Activated T-helper 17 cell treated with anti-CD3 and anti-CD28 coated beads, Interleukin-2, amount 50 U/mL, for 72 hours (primary cell): ENCODE measurements at places on chromosomes 5 and 9. TPM values are rescaled to one million over a fixed set of nuclear protein-coding genes. Genes with fewer than 3 reads are reported as not detected.

DNA sequence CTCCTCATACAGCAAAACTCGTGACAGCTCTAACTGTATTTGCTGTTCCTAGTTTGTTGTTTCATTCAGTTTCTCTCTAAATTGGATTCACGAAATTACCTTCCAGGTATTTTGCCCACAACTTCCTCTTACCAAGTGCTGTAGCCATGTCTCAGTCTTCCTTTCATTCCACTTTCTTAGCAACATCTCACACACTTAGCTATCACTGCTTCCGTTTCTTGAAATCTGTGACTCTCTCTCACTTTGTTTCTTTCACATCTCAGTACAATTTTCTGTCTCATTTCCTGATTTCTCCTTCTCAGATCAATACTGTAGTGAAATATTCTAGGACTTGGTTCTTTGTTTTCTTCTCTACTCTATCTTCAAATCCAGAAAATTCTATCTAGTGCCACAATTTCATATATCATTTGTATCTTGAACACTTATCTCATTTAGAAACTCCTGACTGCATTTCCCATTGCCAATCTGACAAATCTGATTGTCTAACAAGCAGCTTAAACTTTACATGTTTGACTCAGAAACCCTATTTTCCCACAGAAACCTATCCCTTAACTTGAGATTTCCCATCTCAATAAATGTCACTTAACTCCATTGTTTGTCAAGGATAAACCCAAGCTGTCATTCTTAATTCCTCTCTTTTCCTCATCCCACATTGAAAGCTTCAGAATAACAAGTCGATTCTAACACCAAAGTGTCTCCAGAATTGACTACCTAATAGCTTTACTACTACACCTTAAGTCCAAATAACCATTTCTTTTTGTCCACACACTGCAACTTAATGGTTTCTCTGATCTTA is 303.1 kb downstream of the CDH12 start:
- ATAC-seq = no peak

PPP3R2 gene
- total RNA-seq = not detected

- ATAC-seq = peak; percentile 34
These were observed 68.7 kb downstream of the MARCHF3 start for GRCh38 chr5:126961702-126962101.

GLDC gene
- total RNA-seq = 17.2 TPM

DNA sequence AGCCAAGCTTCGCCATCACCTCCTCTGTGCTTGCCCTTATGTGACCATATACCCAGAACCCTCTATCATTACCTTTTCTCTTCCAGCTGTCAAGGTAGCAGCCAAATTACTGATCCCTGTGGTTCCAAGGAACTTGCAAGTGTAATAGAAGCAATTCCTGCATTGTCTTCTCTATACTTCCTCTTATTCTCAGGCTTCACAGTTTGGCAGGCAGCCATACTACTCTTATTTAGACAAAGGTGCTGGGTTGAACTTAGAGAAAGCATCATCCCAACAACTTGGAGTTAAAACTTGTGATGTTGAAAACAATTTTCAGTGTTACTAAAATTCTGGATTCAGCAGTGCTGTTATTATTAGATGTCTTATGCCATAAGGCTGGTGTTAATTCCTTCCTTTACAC is 93.2 kb downstream of the NLN start:
- ATAC-seq = no peak

ACOT12 gene
- total RNA-seq = not detected

DNA sequence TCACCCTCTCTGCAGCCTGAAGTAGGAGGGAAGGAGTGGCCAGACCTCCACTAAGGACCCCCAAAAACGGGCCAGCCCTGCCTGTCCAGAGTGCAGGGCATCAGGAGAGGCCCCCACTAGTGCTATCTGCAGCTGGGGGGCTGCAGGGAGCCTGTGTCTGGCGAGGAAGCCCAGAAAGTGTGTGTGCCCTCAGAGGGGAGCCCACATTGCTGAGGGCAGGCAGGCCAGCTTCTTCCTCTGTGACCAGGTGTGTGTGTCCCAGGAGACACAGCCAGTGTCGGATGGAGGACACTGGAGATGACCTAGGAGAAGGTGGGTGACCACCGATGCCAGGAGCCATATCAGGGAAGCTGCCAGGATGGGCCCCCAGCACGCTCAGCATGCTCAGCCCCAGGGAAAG is 218.7 kb downstream of the IRX2 start:
- no peak for ATAC-seq

DNA sequence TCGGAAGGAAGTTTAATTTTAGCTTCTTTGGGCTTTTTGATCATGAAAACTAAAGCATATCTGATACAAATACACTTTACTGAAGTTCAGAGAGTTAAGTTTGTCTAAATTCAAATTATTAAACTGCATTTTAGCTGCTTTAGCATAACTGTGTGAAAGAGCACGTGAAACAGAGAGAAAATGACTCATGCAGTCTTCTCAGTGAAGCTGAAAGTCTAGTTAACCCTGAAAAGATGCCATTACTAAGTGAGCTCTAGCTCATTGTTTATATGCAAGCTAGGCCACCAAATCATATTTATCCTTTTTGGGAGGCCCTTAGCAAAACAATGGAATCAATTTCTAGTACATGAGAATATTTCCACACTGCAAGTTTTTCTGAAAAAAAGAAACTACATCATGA is 27.6 kb downstream of the TPD52L3 start:
- ATAC-seq = peak; percentile 92

TAF11L10 gene
- not detected for total RNA-seq

DNA sequence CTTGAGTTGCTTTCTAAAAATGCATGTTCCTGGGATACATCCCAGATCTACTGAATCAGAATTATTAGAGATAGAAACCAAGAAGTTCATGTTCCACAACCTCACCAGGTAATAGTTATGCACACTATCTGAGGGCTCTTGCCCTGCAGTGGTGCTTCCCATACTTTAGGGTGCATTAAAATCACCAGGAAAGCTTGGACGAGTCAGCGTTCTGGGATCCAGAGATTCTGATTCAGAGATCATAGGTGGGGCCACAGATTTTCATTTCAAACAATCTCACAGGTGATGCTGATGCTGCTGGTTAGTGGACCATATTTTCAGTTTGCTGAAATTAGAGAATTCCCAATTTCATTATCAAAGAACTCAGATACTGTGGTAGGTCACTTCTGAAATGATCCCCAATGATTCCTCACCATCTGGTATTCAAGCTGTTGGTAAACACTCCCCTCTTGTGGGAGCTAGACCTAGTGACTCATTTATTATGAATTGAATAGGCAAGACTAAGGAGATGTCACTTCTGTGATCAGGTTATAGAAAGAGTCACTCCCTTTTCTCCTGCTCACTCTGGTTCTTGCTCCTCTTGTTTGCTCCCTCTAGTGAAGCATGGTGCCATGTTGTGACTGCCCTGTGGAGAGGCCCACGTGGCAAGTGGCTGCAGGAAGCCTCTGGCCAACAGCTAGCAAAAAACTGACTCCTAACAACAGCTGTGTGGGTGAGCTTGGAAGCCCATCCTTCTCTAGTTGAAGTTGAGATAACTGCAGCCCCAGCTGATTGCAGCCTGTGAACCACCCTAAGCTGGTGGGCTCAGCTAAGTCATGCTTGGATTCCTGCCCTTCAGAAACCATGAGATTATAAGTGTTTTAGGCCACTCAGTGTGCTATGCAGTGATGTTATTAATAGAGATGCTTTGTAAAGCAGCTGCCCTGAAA is 59.8 kb downstream of the SH3TC2 start:
- ATAC-seq = no peak

DNA sequence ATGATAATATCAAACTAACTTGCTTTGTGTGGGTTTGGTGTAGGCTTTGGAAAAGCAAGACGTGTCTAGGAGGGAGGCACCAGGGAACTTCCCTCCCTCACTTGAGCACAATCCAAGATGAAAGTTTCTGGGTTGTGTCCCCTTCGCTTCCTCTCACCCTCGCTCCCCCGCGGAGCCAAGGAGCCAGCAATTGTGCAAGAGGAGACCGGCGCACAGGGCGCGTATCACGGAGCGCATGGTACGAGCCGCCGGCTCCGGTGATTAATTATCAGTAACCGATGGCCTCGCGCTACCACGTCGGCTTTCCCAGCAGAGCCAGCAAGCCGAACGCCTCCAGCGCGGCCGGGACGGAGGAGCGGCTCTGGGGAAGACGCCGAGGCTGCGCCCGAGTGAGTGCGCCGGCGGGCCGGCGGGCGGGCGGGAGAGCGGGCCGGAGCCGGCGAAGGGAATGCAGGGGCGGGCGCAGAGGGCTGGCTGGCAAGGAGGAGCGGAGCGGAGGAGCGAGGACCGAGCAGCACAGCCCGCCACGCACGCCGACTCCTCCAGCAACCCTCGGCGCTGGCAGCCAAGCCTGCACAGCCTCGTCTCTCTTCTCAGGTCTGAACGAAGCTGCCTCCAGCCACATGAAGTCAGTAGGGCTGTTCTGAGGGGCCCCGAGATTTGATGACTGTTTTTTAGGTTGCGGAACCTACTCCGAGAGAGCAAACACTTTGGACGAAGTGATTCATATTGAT is 143.6 kb downstream of the BNC2 start:
- ATAC-seq = no peak

DNA sequence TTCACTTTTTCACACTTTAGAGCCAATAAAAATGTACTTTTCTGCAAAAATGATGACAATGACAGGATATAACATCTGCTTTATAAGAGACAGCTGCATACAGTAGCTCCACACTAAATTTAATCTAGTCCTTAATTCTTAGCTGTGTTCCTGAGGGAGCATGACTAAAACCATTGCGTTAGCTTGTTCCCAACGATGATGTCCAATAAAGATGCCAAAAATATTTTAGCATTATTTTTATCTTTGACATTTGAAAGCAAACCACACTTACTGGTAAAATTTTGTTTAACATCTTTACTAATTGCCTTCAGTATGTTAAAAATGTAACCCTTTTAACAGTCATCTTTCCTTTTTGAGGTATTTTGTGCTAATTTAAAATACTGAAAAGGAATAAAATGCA is 382.7 kb downstream of the CHSY3 start:
- ATAC-seq = no peak

- no peak for ATAC-seq
These were observed 230.3 kb upstream of the TBCA start for GRCh38 chr5:78006449-78006848.

DNA sequence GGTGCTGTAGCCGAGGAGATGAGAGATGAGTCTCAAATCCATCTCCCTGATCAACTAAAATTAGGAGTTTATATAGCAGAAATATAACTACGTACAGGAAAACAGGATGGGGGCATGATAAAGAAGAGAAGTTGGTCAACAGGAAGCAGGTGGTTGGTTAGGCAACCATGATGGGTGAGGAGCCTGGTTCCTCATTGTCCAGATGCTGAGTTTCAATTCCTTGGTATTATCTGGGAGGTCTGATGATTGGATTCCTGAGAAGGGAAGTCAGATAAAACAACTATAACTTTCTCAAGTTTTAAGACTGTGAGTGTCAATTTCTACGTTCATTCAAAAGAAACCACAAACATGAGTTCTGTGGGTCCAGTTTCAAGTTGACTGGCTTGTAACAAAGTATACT is 323.9 kb downstream of the MTRR start:
- ATAC-seq = no peak

DOK3 gene
- total RNA-seq = 5.6 TPM

GRCh38 chr9:9229269-9229668 is 1383.5 kb downstream of the PTPRD start:
- no peak for ATAC-seq

DNA sequence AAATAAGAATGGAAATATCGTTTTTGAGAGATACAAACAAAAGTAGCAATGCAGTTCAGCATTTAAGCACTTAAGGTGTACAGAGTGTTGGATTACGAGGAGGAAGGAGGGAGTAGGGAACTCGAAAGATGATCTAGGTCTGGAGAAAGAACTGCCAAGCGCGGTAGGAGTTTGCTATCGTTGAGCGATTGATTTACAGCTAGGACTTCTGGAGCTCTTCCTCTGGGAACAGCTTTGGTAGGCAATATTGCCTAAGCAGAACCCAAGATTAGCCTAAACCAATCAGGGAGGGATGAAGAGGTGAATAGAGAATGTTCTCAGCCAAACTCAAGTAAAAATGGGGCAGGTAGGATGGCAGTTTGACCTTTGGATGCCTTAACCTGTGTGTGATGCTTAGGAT is 965 bp downstream of the CLTA start:
- ATAC-seq = no peak

DNA sequence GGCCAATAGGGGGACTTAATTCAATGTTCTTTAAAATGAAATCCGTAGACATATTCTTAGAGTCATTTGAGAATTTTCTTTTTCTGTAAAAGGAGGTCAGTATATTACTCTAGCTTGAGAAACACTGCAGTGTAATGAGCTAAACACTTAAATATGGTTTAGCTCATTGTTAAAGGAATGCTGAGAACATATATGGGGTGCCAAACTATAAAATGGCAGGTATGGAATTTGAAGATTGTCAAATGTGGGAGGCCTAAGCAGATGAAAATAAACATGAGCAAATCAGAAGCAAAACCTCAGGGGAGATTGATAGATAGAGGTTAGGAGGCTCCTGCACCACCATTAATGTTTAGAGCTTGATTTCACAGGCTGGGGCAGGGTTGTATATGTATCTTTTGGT is 57.9 kb downstream of the STX17 start:
- ATAC-seq = no peak

DNA sequence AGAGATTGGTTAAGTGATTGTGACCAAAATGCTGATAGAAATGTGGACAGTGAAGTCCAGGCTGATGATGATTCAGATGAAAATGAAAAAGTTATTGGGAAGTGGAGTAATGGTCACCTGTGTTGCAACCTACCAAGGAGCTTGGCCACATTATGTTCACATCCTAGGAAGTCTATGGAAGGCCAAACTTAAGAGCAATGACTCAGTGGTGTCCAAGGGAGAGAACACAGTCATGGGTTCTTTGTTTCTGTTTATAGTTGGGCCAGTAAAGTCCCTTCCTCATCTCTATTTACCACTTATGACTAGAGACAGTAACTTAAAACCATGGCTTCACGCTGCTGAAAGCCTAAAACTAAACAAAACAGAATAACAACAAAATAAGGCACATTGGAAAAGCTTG is 555.3 kb upstream of the DAB2 start:
- no peak for ATAC-seq

DNA sequence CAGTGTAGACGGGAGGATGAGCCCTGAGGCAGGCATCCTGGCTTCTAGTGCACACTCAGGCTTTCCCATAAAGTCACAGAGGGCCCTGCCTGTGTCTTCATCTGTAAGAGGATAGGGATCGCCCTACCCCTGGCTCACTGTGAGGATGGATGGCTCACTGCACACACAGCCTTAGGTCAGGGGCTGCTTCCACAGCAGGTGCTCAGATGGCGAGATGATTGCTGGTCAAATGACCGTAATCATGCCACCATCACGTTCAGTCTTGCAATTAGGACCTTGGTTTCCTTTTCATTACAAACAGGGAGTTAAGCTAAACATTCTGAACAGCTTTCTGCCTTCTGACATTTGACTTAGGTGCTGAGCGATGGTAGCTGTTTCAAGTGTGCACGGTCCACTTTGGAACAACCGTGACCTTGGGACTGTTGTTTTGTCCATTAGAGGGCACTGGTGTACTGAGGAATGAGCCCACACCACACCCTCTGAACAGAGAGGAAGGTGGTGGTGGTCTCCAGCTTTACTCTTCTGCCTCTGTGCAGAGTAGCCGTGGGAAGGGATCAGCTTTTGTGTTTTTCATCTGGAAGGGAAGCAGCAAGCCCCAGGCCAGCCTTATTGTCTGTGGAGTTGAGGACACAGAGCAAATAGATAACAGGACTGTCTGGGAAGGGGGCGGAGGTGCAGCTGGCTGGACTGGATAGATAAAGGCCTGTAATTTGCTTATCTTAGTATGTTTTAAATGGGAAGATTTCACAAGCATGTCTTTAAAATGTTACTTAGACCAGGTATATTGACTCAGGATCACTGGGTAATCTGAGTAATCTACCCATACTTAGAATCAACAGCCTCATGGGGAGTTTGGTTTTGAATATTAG is 183.1 kb downstream of the TRIO start:
- ATAC-seq = no peak

UBLCP1 gene
- total RNA-seq = 24.7 TPM

GPRIN1 gene
- 8.9 TPM for total RNA-seq
